Stimulated activated CD8-positive, alpha-beta memory T cell treated with anti-CD3 and anti-CD28 coated beads, Interleukin-15, amount 100 ng/mL, for 24 hours (primary cell): ENCODE measurements at places on chromosomes 1 and 21.

GRCh38 chr1:98480271-98480670 lies 181.2 kb upstream of the SNX7 start:
- no peak for DNase-seq

GRCh38 chr1:2135441-2135841 lies 59.1 kb downstream of the FAAP20 start:
- no peak for DNase-seq

GRCh38 chr21:34779860-34780259 lies 111.1 kb downstream of the CLIC6 start:
- DNase-seq = no peak

DNA sequence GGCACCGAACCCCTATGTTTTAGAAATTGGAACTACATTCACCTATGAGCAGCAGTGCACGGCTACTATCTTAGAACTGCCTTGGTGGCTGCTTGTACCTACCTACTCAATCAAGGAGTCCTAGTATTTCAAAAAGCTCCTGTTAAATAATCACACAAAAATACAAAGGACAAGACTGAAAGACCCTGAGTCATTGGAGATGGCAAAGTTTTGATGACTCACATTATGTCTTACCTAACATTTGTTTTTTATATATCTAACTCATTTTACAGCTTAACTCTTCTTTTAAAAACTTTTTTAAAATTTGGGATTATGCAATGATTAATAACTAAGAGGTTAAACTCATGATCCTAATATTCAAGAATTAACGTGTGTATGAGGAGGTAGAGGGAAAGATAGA lies 1206.0 kb upstream of the TMPRSS15 start:
- no peak for DNase-seq

DNA sequence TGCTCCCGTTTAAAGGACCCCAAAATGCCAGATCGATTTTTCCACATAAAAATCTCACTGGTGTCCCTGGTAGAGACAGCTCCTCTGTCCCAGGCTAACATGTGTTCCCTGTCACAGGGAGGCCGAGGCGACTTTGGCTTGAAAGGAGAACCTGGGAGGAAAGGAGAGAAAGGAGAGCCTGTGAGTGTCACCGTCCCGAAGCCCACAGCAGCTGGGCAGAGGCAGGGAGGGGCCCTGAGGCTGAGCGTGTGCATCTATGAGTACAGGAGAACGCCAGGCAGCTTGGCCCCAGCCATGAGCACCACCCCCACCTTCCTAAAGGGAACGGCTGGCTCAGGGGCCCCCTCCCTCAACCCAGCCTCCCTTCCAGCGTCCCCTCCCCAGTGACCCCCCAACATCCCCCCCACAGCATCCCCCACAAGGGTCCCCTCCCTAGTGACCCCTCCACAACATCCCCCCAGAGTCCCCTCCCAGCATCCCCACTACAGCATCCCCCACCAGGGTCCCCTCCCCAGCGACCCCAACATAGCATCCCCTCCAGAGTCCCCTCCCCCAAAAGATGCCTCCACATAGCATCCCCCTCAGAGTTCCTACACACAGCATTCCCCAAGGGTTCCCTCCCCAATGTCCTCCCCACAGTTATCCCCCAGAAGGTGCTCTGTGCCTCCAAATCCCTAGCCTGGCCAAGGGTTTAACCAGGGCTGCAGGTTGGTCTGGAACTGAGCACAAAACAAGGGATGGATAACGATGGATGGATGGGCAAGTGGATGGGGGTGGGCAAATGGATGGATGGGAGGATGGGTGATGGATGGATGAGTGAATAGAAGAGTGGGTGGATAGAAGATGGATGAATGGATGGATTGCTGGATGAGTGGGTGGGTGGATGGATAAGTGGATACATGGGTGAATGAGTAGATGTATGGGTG lies 25.1 kb downstream of the COL6A2 start:
- no peak for DNase-seq

DNA sequence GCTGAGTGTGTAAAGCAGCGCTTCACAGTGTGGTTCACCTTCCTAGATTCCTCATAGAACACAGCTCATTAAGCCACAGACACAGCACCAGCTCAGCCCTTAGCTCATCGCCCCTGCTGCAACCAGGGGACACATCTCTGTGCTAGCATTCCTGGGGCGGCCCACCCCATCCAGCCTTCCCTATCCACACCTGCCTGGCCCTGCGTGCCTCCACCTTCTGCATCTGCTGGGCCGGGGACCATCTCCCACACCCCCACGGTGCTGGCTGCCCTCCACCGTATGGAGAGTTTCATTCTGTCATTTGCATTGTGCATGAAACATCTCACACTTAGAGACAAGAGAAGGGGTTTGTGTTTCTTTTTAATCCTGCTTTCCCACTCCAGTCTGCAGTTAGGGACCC lies 35.8 kb upstream of the PRSS38 start:
- no peak for DNase-seq

DNA sequence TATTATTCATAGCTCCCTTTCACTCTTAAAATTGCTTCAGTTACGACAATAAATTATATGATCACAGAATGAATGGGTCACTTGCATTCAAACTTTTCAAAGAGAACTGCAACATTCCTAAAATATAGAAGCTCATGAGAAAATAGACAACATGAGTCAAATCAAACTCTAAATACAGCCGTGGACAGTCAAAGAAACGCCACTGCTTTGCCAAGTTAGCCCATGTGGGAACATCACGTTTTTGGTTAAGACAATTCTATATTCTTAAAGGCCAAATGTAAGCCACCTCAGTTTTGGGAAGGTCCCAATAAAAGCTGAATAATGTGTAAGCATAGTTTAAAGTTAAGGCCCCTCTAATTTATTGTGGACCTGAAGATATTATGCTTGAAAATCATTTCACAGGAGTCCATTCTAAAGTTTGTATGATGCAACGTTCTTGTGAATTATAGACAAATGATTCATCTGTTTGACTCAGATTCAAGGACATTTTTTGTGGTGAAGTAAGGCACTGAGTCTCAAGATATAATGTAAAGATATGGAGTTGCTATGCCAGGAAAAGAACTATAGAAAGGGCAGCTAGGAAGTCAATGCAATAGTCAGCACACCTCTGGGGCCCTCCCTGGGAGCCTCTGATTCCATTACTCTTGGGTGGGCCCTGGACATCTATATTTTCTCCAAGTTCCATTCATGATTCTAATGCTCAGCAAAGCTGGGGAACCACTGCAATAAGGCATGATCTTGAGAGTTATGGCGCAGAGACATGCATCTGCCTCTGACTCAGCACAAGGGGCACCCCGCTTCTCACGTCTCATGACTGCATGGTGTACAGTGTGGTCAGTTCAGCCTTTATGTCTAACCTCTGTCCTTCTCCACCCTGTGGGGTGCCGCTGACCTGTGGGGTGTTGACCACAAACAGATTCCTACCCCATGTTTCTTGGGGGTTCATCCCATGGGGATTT lies 33.9 kb downstream of the ETS2 start:
- DNase-seq = no peak
